Stimulated activated CD4-positive, alpha-beta T cell treated with anti-CD3 and anti-CD28 coated beads, Interleukin-2, amount 100 ng/mL, for 24 hours (primary cell): ENCODE measurements at places on chromosomes 7 and 10.

DNA sequence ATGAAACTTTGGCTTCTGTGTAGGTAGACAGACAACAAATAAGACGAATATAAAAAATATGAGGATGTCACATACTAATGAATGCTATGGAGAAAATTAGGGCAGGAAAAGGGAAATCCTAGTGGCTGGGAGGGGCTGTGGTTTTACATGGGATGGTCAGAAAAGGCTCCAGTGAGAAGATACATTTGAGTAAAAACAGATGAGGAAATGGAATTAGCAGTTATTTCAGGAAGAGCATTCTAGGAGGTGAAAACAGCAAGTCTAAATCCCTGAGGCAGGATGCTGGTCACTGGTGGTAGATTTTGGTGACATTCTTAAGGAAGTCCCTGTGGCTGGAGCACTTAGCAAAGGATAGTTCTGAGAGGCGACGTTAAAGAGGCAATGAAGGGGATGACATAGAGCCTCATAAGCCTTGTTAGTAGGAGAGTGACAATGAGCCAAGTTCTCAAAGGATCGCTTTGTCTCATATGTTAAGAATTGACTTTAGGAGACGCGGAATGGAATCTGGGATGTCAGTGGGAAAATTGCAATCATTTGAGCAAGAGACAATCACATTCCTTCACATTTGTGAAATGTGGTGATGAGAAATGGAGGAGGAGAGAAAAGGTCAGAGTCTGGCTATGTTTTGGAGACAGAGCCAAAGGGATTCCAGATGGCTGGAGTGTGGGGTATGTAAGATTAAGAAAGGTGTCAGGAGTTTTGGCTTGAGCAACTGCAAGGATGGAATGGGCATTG is 384.7 kb upstream of the FZD8 start:
- no peak for DNase-seq

- DNase-seq: no peak
These were observed 139.8 kb upstream of the AOAH start for GRCh38 chr7:36863901-36864701.

DNA sequence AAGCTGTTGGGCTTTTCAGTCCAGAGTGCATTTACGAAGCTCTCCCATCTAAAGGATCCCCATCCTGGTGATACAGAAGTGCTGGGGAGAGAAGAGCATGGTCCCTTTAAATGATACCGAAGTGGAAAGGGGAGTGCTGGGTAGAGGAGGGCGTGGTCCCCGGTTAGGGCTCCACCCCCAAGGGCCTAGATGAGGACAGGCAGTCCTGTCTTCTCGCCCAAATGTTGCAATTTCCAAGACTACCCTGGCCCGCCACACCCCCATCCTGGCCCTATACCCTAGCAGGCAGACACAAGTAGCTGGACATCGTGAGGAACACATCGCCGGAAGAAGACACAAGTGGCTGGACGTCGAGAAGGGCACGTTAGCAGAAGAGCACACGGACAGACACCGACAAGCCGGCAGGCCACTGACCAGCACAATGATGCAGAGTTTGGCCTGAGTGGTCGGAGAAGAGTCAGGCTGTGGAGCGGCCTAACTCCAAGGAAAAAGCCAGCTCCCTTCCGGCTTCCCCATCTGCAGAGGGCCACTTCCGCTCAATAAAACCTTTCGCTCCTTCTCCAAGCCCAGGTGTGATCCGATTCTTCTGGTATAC is 439.5 kb upstream of the NRP1 start:
- DNase-seq: no peak

- no peak for DNase-seq
These were observed 133.9 kb downstream of the AASS start for GRCh38 chr7:122010116-122010515.

DNA sequence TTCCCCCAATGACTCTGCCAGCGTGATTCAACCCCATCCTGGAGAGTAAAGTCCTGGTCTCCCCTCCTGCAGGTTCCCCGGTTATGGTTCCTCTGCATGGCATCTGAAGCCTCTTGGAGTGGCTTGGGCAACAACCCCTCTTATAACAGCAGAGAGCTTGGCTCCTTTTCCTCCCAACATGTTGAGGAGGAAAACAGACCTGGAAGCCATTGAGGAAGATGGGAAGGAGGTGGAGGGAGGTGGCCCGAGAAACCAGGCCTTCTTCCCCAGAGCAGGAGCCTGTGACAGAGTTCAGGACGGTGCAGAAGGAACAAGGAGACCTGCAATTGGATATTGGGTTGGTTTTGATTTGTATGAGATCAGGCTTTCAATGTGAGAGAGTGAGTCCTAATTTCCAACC is 184.0 kb upstream of the ADCY1 start:
- DNase-seq: no peak

DNA sequence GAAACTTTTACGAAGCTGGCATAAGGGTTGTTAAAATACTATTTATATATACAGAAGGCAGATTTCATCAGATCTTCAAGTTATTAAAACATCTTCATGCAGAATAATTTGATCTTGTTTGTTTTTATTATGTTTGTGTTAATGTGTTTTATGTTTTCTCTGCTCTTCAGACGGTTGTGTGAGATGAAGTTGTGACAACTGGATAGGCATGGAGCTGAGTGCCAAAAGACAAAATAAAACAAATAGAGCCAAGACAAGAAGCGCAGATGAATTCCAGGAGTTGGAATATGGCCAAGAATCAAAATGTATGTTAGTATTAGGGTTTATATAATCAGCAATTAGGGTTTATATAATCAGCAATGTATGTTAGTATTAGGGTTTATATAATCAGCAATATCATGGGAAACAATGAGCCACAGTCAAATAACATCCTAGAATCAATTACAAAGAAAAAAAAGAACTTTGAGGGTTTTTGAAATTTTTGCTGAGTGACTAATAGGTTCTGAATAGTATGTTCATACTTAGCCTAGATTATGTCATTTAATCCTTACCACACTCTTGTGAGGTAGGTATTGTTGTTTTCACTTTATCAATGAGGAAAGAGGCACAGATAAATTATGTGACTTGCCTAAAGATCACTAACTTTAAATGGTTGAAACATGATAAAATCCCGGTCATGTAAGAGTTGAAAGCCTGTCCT is 488.0 kb upstream of the STEAP1 start:
- no peak for DNase-seq

DNA sequence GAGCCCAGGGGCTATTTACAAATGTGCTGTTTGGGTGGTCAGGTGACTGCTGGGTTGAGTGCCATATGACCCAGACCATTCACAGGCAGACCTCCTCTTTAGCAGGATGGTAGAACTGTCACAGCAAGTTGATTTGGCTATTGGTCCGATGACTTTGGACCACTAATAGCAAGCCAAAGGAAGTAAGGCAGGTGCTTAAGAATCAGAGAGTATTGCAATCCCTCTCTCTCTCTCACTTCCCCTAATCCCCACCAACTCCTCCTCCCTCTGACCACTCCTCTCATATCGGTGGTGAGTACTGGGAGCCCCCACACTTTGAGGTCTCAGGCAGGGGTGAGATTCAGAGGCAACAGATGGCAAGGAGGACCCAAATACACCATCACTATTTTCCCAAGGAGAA is 165.3 kb downstream of the TRIL start:
- no peak for DNase-seq

GRCh38 chr7:114656466-114656865 is 241.9 kb downstream of the FOXP2 start:
- DNase-seq: no peak
